ENCODE measurements at places on chromosomes 5 and 9. TPM values are rescaled to one million over a fixed set of nuclear protein-coding genes. Genes with fewer than 3 reads are reported as not detected.

DNA sequence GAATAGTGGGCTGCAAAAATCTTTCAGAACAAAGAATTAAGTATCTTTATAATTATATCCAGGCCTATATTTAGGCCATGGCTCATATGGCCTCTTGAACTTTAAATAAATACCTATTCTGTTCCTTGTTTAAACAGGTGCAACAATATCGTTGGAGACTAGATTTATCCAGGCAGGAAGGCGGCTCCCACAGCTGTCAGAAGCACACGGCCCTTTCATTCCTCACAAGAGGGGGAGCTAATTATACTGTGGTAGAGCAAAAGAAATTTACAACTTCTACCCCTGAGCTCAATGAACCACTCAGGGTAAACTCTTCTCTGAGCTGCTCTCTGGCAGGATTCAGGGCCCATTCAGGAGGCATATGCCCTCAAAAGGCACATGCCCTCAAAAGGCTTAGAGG is 31.3 kb downstream of the TMEM174 start:
- no peak for DNase-seq

DNA sequence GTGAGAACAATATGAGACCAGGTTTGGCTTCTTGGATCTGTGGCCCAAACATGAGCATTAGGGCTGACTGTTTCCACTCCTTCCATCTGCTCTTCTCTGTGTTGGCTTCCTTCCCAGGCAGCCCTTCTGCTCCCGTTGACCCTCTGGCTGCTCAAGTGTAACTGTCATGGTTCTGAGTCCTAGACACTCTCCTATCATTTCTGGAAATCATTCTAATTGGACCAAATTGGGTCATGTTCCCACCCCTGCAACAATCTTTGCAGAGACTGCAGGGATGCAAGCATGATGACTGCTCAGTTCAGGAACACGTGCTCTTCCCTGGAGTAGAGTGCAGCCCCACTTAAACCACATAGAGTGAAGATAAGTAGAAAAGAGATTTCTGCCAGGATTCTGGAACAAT is 741.4 kb downstream of the TAF11L14 start:
- no peak for DNase-seq

FAM78A gene
- 3.4 TPM for total RNA-seq

ITGA2 gene
- total RNA-seq: 1.2 TPM

All from H7 (cell line).